ENCODE measurements at places on chromosomes 3 and 15. TPM values are rescaled to one million over a fixed set of nuclear protein-coding genes. Genes with fewer than 3 reads are reported as not detected.

GRCh38 chr3:114393367-114394072 lies 99.7 kb downstream of the TIGIT start:
- H3K27me3 ChIP-seq = no peaks in the 10 kb centered on the region
- no peak for DNase-seq
- H3K4me1 ChIP-seq = no peaks in the 10 kb centered on the region
- H3K36me3 ChIP-seq = no peaks in the 10 kb centered on the region
- H3K4me3 ChIP-seq = no peak overlapping the region

The CPEB1 gene
- not detected for polyA plus RNA-seq

- no peaks in the 10 kb centered on the region for H3K36me3 ChIP-seq
- no peak overlapping the region for H3K4me3 ChIP-seq
- DNase-seq = no peak
These were observed 126.0 kb upstream of the PRR20G start for GRCh38 chr3:127413871-127414270.

GRCh38 chr3:4732925-4733324 lies 239.8 kb downstream of the ITPR1 start:
- H3K27me3 ChIP-seq = no peaks in the 10 kb centered on the region
- H3K4me3 ChIP-seq = no peak overlapping the region
- DNase-seq = no peak
- H3K4me1 ChIP-seq = peaks cover 7% of the 10 kb centered on the region

The AMOTL2 gene
- polyA plus RNA-seq = 0.01 TPM

The CAPN3 gene
- polyA plus RNA-seq = 3.6 TPM

Measured in CD14-positive monocyte (primary cell).